ENCODE measurements at places on chromosomes 4 and X. TPM values are rescaled to one million over a fixed set of nuclear protein-coding genes. Genes with fewer than 3 reads are reported as not detected.

GRCh38 chr4:39514888-39515401 is 12.3 kb downstream of the UGDH start:
- DNase-seq: no peak

Gene TMPRSS11F
- not detected for total RNA-seq

DNA sequence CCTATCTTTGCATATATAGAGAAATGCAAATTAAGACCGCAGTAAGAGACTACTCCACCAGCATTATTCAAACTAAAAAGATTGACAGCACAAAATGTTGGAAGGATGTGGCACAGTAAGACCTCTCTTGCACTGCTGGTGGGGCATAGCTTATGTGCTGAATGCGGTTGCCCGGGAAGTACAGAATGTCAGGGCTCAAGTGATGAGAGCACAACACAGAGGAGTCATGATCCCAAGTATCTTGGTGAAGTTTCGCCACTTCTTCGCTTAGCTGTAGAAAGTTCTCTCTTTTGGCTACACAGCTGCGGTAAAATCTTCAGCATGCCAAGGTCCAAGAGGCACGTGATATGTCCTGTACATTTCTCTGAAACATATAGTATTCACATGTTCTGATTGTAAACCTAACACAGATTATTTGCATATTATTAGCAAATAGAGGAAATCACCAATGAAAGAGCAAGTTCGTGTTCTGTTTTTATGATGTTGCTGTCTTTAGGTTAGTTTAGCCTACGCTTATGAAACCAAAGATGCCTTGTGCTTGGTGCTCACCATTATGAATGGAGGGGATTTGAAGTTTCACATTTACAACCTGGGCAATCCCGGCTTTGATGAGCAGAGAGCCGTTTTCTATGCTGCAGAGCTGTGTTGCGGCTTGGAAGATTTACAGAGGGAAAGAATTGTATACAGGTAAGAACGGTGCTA is 55.0 kb downstream of the HTT-AS start:
- no peak for DNase-seq

Gene PDZD4
- 0.68 TPM for total RNA-seq

GRCh38 chrX:107485013-107485412 is 35.6 kb downstream of the FRMPD3 start:
- no peak for DNase-seq

DNA sequence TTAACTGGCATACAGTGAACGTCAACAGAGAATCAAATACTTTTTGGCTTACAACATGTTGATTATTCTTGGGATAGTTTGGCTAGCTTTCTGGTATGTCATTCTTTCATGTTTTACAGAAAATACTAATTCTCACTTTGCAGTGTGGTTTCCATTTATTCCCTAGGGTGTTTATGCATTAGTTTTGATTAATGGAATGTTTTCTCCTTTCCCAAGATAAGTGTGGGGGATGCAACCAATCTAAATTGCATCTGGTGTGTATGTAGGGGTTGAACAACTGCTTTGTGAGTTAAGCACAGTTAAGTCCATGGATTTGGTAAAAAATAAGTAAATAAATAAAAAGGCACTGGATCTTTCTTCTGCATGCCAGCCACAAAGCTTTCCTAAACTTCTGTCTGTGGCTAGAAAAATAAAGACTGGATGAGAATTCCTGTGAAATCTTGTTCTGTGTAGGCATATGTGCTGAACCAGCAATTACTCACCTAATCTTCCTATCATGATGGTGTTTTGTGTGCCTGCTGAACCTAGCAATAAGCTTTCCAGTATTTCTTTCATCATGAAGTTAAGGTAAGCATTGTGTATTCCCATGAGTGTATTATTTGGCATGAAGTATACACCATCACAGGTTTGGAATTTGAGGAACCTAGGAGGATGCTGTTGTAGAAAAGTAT is 50.6 kb upstream of the TENM3 start:
- DNase-seq: no peak

Gene VBP1
- 56.2 TPM for total RNA-seq

DNA sequence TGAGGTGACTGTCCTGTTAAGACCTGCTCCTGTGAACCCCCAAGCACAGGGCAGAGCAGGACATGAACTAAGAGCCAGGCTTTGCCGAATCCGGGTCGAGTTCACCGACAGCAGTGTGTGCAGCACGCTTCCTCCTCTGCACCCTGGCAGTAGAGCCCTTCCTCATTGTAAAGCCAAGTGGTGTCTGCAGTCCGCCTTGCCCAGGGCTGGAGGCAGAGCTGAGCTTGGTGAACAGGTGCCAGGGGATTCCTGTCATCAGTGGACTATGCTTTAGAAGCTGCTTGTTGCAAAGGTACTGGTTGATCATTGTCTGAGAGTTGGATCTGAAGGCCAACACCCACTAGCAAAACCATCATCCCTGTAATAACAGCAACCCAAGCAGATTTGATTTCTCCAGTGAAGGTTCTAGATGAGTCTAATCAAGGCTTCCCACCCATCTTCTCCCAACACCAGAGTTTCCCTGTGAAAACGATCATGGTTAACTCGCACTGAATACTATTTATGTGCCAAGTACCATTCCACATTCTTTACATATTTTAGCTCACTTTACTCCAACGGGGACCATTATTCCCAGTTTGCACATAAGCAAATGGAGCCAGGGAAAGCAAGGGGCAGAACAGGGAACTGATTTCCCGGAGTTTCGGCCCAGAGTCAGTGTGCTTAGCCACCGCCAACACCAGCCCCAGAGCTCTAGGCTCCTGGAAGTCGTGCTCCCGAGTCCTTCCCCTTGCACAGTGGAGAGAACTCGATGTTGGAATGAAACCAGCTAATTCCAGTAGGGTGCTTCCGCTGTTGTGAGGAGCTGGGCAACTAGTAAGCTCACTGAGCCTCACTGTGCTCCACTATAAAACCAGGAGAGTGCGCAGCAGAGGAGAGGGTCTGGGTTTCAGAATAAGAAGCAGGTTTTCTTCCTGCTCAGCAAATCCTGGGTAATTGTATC is 1.4 kb upstream of the SLC34A2 start:
- DNase-seq: no peak

Gene ARHGAP6
- 1.4 TPM for total RNA-seq

Gene ADH1A
- total RNA-seq: not detected

DNA sequence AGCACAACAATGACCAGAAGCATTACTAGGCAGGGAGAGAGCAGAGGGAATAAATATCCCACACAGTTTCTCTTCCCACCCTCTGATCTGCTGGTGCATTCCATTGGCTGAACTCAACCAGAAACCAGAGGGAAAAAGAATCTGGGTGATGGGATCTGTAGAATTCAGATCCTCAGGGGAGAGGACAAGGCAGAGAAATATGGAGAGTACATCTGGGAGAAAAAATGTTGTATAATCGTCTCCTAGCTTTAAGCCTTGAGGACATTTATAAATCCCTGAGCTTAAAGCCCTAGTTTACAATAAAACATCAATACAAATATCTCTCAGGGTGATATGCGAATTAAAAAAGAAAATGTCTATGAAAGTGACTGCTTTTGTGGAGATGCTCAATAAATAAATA is 368.1 kb upstream of the MAD2L1 start:
- DNase-seq: no peak

GRCh38 chr4:39823191-39823590 is 125.3 kb downstream of the UBE2K start:
- DNase-seq: no peak

DNA sequence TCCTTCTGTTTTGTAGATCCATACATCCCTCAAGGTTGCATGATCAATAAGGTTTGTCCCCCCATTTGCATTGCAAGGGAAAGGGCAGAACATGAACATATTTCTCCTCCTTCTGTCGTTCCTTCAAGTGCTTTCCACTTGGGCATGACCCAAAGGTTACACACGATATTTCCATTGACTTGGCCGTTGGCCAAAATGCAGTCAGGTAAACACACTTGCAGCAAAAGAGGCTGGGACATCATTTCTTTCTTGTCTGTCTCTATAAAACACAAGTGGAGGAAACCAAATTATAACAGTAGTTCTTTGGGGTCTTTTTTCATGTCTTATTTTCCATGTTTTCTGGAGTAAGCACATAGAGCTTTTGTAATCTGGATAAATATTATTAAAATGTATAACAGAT is 156.1 kb downstream of the FRAS1 start:
- no peak for DNase-seq

DNA sequence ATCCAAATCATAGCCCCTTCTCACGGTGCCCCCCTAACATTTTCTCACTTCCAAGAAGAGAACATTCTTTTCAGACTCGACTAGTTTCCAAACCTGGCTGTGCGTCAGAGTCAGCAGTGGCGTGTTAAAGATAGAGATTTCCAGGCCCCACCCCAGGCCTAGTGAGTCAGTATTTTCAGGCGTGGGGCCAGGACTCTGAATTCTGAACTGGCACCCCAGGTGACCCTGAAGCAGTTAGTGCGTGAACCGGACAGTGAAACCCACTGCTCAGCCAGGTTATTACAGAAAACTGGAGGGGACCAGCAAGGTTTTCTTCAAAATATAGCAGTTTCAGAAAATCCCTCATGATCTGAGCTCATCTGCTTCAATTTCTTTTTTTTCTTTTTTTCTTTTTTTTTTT is 35.0 kb upstream of the BCOR start:
- peak; percentile 44 for DNase-seq

DNA sequence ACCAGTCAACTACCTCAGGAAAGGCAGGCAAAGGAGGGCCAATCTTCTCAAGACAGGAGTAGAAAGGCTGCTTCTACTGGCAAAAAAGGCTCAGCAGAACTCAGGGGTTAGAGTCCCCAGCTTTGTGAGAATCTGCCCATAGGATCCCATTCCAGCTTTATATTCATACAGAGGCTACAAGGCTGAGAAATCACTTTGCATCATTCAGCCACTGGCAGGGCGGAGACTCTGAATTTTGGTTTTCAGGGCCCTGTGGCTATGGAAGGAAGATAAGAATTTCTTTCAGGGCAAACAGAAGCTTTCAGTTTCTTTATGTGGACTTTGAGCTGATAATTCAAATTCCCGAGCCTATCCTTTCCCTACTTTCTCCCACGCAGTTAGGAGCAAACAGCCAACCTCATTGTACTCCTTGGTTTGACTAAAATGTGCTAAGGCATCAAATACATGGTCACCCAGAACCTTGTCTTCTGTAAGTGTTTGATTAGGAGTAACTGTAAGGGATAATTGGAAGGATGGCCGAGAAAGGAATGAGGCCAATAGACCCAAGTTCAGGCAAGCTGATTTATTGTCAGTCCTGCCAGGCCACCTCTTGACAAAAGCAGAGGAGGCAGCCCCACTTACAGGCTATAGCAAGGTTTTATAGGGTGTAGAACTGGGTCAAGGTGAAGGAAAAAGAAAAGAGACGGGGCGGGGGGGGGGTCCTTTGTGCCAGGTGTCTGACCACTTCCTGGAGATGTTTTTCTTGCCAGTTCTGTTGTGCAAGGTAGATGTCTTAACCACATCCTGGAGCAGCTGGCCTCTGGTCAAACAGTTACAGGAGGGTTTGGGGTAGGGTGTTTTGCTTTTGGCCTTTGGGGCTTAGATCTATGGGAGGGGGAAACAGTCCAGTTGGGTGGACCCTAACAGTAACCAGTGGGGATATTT is 165.3 kb upstream of the PPP1R2C start:
- DNase-seq: no peak

DNA sequence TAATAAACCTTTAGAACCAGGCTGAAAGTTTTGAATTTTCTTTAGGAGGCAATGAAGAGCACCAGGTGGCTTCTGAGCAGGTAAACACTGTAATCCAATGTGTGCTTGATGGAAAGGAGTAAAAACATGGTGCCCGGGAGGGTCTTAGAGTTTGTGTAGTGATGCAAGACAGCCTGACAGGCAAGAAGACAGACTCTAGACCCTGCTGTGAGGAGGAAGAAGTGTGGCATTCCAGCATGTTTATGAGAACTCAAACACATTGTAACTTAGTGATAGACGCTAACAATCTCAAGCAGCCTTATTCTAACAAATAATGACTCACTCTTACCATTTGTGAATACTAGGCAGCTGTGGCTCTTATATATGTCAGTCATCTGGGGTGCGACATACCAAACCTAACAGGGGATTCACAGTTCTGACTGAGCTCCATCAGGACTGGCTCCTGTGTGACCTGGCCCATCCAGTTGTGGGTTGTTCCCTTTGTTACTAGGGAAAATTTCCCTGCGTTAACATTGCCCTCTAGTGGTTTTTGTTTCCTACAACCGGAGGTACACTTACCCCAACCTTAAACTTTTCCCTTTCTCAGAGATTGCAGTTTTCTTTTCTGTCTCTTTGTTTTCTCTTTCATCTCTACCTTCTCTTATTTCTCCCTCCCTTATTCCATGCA is 53.8 kb downstream of the VSIG4 start:
- DNase-seq: no peak

Gene NAA11
- not detected for total RNA-seq

- DNase-seq: no peak
Measured at GRCh38 chrX:45847961-45848360, 647.3 kb upstream of the DIPK2B start.

DNA sequence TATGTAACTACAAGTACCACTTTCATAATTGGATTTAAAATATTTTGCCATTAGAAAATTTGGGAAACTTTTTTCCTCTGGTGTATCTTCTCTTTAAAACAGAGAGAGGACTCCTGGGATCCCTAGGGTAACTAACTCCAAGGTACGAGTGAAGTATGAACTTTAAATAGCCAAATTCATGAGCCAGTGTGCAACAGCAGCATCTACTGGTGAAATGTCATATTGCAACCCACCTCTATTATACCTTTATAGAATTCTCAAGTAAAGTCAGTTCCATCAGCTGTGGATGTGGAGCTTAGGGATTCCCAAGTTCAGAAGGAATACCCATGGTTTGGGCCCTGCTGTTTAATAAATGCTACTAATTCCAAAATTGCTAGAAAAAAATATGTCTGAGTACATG is 282.7 kb upstream of the TAPT1 start:
- no peak for DNase-seq

Gene SYNPO2
- total RNA-seq: 0.42 TPM

- no peak for DNase-seq
Measured at GRCh38 chrX:120419463-120419862, 49.6 kb downstream of the LAMP2 start.

DNA sequence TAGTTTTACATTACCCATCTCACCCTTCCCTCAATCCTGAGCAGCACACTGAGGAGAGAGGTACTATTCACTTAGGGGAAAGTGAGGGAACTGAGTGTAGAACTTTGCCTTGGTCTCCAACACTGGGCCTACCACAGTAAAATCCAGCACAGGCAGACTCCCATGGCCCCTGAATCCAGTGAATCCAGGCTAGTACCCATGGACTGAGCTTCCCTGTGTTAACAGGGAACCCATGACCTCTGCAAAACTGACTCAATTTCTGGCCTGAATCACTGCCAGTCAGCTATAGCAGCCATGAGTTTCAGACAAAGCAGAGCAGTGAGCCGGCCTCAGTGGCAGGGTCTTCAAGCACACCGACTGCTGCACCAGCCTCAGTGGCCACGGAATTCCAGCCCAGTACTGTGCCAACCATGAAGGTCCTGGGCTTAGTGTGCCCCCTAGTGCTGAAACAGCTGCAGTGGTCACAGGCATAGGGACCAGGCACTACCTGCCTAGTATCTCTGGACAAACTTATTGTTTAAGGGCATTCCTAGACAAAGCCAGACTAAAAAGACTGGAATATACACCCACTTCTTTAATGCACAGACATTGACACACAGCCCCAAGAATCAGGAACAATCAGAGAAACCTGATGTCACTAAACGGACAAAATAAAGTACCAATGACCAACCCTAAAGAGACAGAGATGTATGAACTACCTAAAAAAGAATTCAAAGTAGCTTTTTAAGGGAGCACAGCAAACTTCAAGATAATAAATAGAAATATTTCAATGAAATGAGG is 127.4 kb upstream of the RPL34 start:
- no peak for DNase-seq
